ENCODE measurements at places on chromosomes 4 and X.

DNA sequence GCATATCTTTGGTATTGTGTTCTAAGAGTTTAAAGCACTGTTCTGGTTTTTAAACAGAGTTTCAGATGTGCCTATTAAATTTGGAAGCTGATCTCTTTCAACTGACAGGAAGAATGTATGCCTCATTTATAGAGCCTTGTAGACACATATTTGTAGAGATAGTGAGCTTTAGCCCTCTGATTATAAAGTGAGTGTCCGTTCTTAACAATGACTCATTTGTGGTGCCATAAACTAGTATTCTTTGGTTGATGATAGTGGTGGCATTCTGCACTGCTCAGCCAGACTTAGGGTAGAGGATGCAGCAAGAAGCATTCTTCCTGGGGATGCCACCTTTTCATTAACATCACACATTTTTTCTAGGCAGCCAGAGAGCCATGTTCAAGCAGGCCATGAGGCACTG is 121.7 kb downstream of the TLL1 start:
- no peak for DNase-seq

DNA sequence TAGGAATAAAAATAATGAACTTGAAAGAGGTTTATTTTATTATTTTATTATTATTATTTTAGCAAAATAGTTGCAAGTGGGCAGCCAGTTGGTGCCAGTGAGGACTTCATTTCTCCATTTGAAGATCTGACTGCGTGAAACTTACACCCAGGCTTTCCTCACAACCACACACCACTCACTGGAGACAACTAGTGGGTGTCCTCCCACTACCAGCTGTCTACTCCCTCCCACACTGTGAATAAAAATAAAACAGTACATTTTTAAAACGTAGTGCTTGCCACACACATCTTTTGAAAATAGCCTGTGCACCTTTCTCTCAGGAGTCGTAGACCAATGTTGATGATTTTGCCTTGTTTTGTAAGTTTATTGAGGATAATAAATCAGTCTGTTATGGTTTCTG is 7.4 kb downstream of the FGF13 start:
- DNase-seq, result no peak

DNA sequence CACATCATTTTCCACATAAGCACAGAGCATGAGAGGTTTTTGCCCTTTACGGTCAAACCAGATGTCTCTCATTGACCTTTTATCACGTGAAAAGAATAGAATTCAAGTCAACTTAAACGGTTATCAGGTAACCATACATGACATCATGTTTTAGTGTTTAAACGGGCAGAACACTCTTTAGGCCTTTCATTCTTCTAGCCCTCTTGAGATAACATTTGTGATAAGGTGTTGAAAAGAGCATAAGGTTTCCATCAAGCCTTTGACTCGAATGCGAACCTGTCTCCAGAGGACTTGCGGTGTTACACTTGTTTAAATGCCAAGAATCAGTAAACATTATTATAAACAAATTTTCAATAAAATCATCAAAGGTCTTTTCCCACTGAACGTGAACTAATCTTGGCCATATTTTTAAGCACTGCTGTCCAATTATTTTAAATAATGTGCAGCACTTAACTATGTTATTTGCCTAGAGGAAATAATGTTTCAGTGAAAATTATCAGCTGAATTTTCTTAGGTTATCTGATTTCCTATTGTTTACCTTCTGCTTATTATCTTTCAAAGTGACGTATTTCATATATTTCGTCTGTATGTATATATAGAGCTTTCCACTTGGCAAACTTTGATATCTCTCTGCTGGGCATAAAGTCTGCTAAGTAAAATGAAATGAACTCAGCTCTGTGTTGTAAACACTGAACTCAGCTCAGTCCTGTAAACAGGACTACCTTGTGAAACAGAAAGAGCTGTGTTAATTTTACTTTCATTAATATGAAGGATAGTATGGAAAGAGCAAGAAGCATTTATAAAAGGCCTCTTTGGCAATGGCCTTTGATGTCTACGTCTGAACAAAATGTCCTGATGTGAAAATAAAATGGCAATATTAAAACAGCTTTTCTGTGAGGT is 33.3 kb downstream of the TENM3 start:
- DNase-seq, result no peak

- DNase-seq, result peak; percentile 63
Observed at GRCh38 chr4:87884976-87885549, 52.3 kb downstream of the MEPE start.

GRCh38 chr4:36183232-36183631 is 61.1 kb downstream of the ARAP2 start:
- no peak for DNase-seq

- DNase-seq, result no peak
Observed at GRCh38 chr4:147589586-147589985, 27.6 kb upstream of the TMEM184C start.

Measured in KBM-7 (cell line).